ENCODE measurements at places on chromosomes 1 and 21. TPM values are rescaled to one million over a fixed set of nuclear protein-coding genes. Genes with fewer than 3 reads are reported as not detected.

GRCh38 chr21:42581993-42582786 is 68.5 kb downstream of the SLC37A1 start:
- DNase-seq: no peak

- DNase-seq: no peak
Observed at GRCh38 chr1:33300673-33301072, 20.2 kb downstream of the A3GALT2 start.

GRCh38 chr1:43766818-43767525 is 59.6 kb downstream of the ST3GAL3 start:
- DNase-seq: peak; percentile 67

KRTAP11-1 gene
- total RNA-seq: not detected

DNA sequence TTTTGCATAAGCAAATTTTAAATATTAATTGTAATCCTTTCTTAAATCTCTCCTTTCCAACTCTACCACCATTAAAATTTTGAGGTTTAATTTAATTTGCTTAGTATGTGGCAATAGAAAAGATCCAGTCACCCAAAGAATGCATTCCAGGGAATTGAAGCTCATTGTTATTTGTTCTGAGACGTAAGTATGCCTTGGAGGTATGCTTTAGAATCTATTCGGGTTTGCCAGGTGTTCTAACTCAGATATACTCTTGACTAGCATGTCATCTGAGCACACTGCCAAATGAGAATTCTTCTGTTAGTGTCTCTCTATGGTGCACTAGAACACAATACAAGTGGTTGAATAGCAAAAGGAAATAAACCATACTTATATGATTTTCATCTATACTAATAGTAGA is 813.6 kb upstream of the ADGRL2 start:
- no peak for DNase-seq

DNA sequence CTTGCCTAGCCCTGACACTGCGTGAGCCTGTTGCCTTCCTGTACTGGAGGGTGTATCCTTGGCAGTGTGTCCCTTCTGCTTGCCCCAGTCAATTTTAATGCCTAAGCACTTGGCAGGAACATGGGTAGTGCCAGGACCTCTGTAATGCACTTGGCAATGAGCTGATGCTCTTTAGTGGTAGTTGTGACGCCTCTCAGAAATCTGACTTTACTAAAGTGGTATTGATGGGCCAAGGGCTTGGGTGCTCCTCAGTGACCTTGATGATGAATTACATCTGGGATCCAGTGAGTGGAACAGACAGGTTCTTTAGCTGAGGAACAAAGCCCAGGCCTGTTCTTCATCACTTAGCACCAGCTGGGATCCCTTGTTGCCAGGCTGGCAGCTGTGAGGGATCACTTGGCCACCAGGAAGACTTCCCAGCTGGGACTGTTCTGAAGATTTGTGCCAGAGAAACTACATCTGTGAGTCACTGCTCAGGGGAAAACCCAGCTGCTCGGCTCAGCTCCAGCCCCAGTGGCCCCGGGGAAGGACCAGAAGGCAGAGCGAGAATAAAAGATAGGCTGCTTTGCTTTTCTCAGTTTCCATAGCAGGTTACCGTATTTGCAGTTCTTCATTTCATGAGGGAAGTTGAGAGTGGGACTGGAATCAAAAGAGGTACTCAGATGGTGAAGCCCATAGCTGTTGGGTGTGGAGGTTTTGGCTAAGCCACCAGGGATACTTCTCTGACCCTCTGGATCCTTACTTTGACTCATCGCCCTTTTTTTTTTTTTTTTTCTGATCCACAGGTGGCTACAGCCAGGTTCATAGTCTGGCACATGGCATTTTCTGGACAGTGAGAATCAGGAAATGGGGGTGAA is 28.5 kb upstream of the KCNA2 start:
- DNase-seq: peak; percentile 90

GRCh38 chr1:32917521-32917920 is 16.3 kb upstream of the TMEM54 start:
- DNase-seq: no peak
